Uterus (tissue), 4 donors: ENCODE measurements at places on chromosomes 3 and 15. TPM values are rescaled to one million over a fixed set of nuclear protein-coding genes. Genes with fewer than 3 reads are reported as not detected.

DNA sequence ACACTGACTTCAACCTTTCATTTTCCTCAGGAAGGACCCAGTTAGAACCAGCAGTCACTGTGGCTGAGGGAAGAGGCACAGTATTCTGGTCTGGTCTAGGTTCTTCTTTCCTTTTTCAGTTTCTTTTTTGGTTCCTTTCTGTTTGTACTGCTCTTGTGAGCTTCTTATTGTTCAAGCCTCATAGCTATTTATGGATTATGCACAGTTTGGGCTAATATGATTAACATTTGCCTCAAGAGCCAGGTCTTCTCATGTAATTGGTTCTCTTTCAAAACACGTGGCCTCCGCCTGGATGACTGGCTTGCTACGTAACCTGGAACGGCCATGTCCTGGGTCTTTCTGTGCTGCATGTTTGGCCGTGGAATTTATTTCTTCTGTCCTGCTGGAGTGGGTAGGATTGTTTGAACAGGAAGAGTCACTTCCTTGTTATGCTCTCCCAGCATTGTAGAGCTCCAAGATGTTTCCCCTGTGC lies 43.3 kb downstream of the RBMS3 start:
- peak; percentile 36 for DNase-seq

The IL20RB gene
- not detected for total RNA-seq

The SYNM gene
- total RNA-seq, result 36.9 TPM

GRCh38 chr3:196222876-196223595 lies 6.7 kb downstream of the SLC51A start:
- no peak for DNase-seq
